Esophagus muscularis mucosa (tissue), 4 donors: ENCODE measurements at places on chromosomes 11 and 22.

DNA sequence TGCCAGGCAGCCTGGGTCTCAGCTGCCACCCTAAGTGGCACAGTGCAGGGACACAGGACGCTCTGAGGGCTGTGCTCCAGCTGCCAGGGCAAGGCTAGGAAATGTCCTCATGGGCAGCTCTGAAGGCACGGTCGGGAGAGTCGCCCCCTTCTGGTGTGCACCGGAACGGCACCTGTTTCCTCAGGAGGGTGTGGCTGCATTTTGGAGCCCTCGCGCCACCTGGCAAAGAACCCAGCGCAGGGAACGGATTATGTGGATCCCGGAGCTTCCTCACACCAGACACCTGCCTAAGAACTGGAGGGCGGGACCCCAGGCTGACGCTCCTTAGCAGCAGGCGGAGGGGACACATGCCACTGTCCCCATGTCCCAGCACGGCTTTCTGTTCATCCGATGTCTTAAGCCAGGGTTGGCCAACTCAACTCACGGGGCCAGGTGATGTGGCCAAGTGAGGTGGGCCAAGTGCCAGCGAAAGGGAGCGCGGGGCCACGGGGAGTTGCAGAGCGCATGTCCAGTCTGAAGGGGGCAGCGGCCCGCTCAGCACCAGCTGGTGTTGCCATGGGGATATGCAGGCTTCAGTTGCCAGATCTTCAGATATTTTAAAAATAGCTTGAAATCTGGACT is 5.1 kb upstream of the SLC22A8 start:
- no peak for DNase-seq

GRCh38 chr11:84106541-84106940 is 820.4 kb upstream of the CCDC90B start:
- no peak for DNase-seq

GRCh38 chr11:2542406-2542805 is 97.6 kb downstream of the KCNQ1 start:
- DNase-seq = no peak

- no peak for DNase-seq
These were observed 149.8 kb upstream of the THY1 start for GRCh38 chr11:119572481-119573424.

DNA sequence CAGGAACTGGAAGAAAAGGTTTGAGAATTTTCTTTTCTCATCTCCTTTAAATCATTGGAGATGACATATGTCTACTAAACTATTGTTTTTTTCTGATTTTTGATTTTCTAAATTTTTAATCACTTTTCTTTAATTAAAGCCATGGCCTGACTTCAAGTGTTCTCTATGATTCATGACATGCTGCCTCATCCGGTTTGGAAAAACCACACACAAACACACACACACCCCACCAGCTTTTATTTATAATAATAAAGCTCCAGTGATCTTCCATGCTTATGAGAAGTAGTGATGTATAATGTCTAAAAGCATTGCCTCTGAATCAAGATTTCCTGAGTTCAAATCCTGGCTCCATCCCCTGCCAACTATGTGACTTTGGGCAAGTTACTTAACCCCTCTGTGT is 179.2 kb downstream of the SPON1 start:
- no peak for DNase-seq

DNA sequence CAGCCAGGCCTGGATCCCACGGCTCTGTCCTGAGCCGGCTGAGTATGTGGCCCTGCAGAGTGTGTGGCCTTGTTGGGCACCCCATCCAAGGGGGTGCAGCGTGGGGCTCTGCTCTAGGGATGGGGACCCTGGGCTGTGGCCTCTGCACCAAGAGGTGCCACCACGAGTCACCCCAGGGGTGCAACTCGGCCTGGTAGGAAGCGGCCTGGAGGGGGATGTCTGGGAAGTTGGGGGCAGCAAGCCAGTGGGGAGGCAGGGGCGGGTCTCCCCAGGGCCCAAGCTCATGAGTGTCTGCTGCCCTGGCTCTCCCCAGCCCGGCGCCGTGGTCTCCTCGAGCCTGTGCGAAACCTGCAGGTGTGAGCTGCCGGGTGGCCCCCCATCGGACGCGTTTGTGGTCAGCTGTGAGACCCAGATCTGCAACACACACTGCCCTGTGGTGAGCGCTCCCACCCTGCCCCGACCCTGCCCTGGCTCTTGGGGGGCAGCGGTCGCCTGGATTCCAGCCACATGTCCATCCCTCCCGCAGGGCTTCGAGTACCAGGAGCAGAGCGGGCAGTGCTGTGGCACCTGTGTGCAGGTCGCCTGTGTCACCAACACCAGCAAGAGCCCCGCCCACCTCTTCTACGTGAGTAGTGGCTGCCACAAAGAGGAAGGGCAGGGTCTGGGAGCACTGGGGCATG is 24.2 kb upstream of the MUC5B start:
- DNase-seq = no peak

DNA sequence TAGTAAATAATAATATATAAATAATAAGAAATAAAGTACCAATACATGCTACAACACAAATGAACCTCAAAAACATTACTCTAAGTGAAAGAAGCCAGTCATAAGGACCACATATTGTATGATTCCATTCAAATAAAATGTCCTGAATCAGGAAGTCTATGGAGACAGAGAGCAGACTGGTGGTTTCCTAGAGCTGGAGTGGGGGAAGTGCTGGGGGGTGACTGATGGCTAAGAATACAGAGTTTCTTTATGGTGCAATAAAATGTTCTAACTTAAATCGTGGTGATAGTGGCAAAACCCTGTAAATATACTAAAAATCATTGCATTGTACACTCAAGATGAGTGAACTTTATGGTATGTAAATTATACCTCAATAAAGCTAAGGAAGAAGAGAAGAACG is 376.5 kb downstream of the BUD13 start:
- DNase-seq = no peak

- peak; percentile 62 for DNase-seq
These were observed 3.5 kb downstream of the DDTL start for GRCh38 chr22:23970201-23970641.

GRCh38 chr11:92380882-92381281 is 156.3 kb downstream of the FAT3 start:
- no peak for DNase-seq

GRCh38 chr11:62280452-62280851 is 10.5 kb downstream of the SCGB2A2 start:
- DNase-seq = no peak

DNA sequence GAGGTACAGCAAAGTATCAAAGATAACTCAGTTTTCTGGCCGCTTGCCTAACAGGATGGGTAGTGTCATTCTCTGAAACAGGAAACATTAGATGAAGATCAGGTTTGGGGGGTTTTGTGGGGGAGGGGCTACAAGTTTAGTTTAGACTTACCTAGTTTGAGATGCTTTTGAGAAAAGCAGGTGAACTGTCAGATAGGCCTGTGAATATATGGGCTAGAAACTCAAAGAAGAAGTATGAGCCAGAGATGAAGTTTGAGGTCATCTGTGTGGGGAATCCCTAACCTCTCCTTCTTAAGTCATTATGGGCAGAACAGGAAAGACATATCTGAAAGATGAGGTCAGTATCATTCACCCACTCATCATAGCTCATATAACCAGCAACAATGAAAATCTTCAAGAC is 11.9 kb downstream of the HOATZ start:
- no peak for DNase-seq
